Activated CD8-positive, alpha-beta memory T cell treated with anti-CD3 and anti-CD28 coated beads for 4 hours (primary cell): ENCODE measurements at places on chromosomes 7 and 10.

GRCh38 chr7:148967602-148968001 lies 60.7 kb downstream of the PDIA4 start:
- no peak for DNase-seq

- peak; percentile 53 for DNase-seq
Measured at GRCh38 chr7:22853674-22854157, 31.1 kb upstream of the TOMM7 start.

- DNase-seq: no peak
Measured at GRCh38 chr10:120833222-120833928, 17.8 kb upstream of the WDR11 start.

- no peak for DNase-seq
Measured at GRCh38 chr7:15508258-15508657, 53.6 kb downstream of the AGMO start.

DNA sequence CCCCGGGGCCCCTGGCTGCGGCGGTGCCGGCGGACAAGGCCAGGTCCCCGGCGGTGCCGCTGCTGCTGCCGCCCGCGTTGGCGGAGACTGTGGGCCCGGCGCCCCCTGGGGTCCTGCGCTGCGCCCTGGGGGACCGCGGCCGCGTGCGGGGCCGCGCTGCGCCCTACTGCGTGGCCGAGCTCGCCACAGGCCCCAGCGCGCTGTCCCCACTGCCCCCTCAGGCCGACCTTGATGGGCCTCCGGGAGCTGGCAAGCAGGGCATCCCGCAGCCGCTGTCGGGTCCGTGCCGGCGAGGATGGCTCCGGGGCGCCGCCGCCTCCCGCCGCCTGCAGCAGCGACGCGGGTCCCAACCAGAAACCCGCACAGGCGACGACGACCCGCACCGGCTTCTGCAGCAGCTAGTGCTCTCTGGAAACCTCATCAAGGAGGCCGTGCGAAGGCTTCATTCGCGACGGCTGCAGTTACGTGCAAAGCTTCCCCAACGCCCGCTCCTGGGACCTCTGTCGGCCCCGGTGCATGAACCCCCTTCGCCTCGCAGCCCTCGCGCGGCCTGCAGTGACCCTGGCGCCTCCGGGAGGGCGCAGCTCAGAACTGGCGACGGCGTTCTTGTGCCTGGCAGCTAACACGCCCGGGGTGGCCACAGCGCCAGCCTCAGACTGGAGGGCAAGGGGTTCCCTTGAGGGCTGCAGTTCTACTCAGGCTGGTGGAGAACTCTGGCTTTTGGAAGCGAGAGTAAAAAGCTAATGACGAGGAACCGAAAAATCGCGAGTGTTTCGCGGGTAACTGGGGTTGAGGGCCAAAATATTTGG lies 804 bp downstream of the FRAT1 start:
- DNase-seq: peak; percentile 31

GRCh38 chr10:2300231-2300630 lies 562.9 kb upstream of the ADARB2 start:
- no peak for DNase-seq

DNA sequence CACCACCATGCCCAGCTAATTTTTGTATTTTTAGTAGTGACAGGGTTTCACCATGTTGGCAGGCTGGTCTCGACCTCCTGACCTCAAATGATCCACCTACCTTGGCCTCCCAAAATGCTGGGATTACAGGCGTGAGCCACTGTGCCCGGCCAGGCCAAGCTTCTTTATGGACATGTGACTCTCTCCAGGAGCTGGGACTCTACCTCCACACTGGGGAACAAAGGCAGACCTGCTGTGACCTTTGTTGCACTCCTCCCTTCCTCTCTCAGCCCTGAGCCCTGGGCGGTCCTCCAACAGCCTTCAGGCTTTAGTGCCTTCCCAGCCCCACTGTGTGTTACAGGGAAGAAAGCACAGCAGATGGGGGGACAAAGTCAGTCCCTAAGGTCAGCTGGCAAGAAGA lies 55.0 kb upstream of the DUSP5 start:
- no peak for DNase-seq

- DNase-seq: no peak
Measured at GRCh38 chr10:90937645-90938258, 16.9 kb upstream of the ANKRD1 start.

- no peak for DNase-seq
Measured at GRCh38 chr10:113893570-113893969, 39.1 kb downstream of the NHLRC2 start.

DNA sequence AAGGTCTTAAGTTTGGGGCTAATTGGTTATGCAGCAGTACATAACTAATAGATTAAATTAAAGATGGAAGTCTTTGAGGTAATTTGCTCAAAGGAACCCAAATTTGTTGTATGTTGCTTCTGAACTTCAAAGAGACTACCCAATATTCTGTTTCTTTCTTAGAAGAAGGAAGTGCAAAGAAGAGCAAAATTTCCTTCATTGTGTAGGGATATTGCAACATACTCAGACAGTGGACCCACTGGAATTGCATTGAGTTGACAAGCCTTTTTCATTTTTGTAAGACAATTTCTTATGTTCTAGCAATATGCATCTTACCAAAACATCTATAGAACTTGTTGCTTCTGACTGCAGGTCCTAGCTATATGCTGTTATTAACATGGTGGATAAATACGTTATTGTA lies 527.8 kb downstream of the SH2D4B start:
- DNase-seq: no peak
